SJSA1 (cell line): ENCODE measurements at places on chromosomes 3 and 15.

GRCh38 chr3:24683090-24683489, 188.4 kb upstream of the THRB start:
- DNase-seq, result no peak
- peak overlapping the region; percentile 58; the same call in 1 of the 2 replicates for H3K27ac ChIP-seq
- H3K4me1 ChIP-seq, result peaks cover 30% of the 10 kb centered on the region
- no peaks in the 10 kb centered on the region for H3K36me3 ChIP-seq
- H3K4me3 ChIP-seq, result no peak overlapping the region

GRCh38 chr15:63041402-63041973, 1.1 kb upstream of the TPM1 start:
- H3K4me1 ChIP-seq, result peaks cover 32% of the 10 kb centered on the region
- peaks cover 39% of the 10 kb centered on the region for H3K36me3 ChIP-seq
- H3K4me3 ChIP-seq, result peak overlapping the region; percentile 75
- peak; percentile 7 for DNase-seq

- H3K27ac ChIP-seq, result peak within 1 kb of the TSS; percentile 67
- DNase-seq, result peak; percentile 88
- no peaks in the 10 kb centered on the region for H3K27me3 ChIP-seq
- H3K36me3 ChIP-seq, result peaks cover 10% of the 10 kb centered on the region
Observed at GRCh38 chr3:32684800-32685542, at the start of gene CNOT10. Gene CNOT10, plus strand, starts transcription at chr3:32685188. Its CDS starts 273 bp downstream, at chr3:32685461.

DNA sequence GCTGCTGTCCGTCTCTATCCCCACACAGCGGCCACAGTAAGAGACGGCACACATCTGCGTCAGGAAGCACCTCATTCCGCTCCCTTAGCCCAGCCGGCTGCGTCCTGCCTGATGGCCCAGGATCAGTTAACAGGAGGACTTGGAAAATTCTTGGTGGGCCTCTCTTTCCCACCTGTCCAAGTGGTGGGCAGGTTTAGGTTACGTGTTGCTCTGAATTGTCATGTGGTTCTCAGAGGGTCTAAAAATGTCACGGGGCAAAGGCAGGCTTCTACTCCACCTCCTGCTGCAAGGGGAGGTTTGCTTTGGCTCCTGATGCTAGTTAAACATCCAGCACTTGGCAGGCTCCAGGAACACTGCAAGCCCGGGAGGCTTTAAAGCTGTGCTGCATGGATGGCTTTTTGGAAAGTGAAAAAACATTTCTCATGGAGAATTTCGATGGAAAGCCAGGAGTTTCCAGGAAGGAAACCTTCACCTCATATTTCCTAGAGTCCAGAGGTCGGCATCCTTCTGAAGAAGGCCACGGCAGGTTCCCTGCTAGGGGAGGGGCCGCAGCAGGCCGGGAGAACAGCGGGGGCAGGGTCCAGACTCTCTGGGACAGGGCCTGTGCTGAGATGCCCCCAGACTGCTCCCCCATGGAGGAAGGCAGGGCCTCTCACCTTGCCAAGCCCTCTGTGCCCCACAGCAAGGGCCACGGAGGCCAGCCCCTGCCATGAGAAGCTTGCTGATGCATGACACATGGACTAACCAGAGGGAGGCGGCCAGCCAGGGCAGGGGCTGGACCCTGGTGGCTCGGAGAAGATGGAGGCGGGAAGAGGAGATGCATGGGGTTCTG, 10.8 kb downstream of the CTSH start:
- H3K4me1 ChIP-seq, result peaks cover 9% of the 10 kb centered on the region
- H3K4me3 ChIP-seq, result no peak overlapping the region
- H3K36me3 ChIP-seq, result no peaks in the 10 kb centered on the region
- no peak overlapping the region for H3K27ac ChIP-seq
- H3K27me3 ChIP-seq, result peaks cover 7% of the 10 kb centered on the region

DNA sequence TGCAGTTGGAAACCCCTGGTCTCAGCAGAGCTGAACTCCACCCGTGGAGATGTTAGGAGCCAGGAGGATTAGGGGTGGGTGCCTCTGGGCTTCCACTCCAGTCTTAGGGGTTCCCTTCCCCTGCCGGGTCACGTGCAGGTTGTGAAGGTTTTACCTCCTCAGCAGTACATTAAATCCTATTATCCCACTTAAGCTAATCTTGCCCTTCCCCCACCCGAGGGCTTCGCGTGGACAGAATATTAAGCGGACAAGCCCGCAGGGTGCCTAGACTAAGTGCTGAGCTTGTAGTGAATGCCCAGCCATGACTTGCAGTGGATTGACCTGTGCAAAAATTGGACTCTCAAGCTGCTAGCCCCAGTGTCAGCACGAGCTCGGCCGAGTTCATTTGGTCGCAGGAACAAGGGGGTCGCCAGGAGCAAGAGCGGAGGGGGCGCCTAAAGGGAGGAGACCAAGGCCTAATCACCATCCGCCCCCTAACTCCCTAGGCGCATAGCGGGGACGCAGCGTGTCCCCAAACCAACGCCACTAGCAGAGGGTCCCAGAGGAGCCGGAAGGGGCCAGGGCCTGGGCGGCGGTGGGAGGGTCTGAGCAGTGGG, 498 bp upstream of the SEMA4B start:
- H3K36me3 ChIP-seq, result peaks cover 5% of the 10 kb centered on the region; the same call in 1 of the 2 replicates
- peak overlapping the region; percentile 92 for H3K4me3 ChIP-seq
- no peaks in the 10 kb centered on the region for H3K27me3 ChIP-seq
- H3K4me1 ChIP-seq, result peaks cover 19% of the 10 kb centered on the region

- H3K4me3 ChIP-seq, result no peak overlapping the region
- H3K36me3 ChIP-seq, result no peaks in the 10 kb centered on the region
- no peak for DNase-seq
- no peaks in the 10 kb centered on the region for H3K4me1 ChIP-seq
Observed at GRCh38 chr3:62995119-62995518, 119.9 kb upstream of the CADPS start.

GRCh38 chr3:137854533-137855261, 90.6 kb downstream of the SOX14 start:
- H3K4me3 ChIP-seq, result no peak overlapping the region
- no peak for DNase-seq
- H3K27me3 ChIP-seq, result no peaks in the 10 kb centered on the region
- H3K36me3 ChIP-seq, result no peaks in the 10 kb centered on the region
- H3K4me1 ChIP-seq, result no peaks in the 10 kb centered on the region
- no peak overlapping the region for H3K27ac ChIP-seq

DNA sequence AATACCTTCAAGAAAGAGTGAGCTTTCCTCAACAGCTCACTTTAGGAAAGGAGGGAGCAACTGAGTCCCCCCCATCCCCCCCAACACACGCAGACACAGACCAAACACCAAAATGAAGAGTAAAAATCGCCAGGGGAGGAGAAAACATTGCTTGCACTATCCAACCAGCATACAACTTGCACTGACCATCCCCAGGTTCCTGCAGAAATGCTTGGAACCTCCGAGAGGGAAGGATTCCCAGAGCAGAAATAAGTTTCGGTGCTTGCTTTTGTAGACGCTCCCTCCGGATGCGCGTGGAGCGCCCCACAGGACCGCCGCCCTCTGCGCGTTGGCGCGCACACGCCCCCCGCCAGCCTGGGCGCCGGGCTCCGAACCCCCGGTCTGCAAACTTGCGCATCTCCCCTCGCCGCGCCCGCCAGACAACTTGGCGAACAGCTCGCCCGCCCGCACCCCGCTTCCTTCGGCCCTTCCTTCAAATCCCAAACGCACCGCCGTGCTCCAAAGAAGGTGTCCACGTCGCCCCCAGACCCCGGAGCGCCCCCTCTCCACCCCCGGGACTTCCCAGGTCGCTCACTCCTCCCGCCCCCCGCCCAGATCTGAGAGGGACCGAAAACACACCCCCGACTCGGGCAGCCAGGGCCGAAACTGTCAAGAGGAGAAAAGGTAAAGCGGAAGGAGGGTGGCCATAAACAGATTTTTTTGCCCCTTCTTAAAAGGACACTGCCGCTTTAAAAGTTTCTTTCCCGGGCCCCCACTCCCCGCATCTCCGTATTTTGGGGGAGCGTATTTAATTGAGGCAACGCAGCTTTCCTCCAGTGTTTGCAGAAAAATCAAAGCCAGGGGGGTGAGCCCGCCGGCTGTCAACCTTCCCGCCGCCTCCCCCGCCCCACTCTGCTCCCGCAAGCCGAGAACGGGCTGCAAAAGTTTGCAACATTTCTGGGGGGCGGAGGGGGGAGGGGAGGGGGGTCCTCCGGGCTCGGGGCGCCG, 859 bp downstream of the RORA start:
- DNase-seq, result peak; percentile 19
- peaks cover 4% of the 10 kb centered on the region; the same call in 1 of the 2 replicates for H3K4me1 ChIP-seq
- H3K27me3 ChIP-seq, result peaks cover 27% of the 10 kb centered on the region
- peak overlapping the region; percentile 51 for H3K4me3 ChIP-seq

- peaks cover 14% of the 10 kb centered on the region for H3K4me1 ChIP-seq
- no peak overlapping the region for H3K4me3 ChIP-seq
- H3K36me3 ChIP-seq, result no peaks in the 10 kb centered on the region
- H3K27me3 ChIP-seq, result no peaks in the 10 kb centered on the region
- H3K27ac ChIP-seq, result no peak overlapping the region
Observed at GRCh38 chr3:181454451-181455027, 257.2 kb upstream of the SOX2 start.

- H3K27ac ChIP-seq, result no peak overlapping the region
- H3K27me3 ChIP-seq, result no peaks in the 10 kb centered on the region
- DNase-seq, result peak; percentile 32
- H3K36me3 ChIP-seq, result no peaks in the 10 kb centered on the region
- H3K4me1 ChIP-seq, result peaks cover 38% of the 10 kb centered on the region
Observed at GRCh38 chr3:39191111-39191510, 1.3 kb downstream of the XIRP1 start.

- no peaks in the 10 kb centered on the region for H3K27me3 ChIP-seq
- H3K36me3 ChIP-seq, result no peaks in the 10 kb centered on the region
- no peak overlapping the region for H3K4me3 ChIP-seq
- H3K4me1 ChIP-seq, result no peaks in the 10 kb centered on the region
- no peak overlapping the region for H3K27ac ChIP-seq
- DNase-seq, result no peak
Observed at GRCh38 chr15:48653913-48654670, 8.6 kb upstream of the FBN1 start.

GRCh38 chr15:101056366-101057334, 137.5 kb downstream of the LRRK1 start:
- H3K4me3 ChIP-seq, result no peak overlapping the region
- H3K36me3 ChIP-seq, result peaks cover 29% of the 10 kb centered on the region
- H3K27me3 ChIP-seq, result no peaks in the 10 kb centered on the region

- H3K4me3 ChIP-seq, result no peak overlapping the region
- peak overlapping the region; percentile 51 for H3K27ac ChIP-seq
- no peaks in the 10 kb centered on the region for H3K36me3 ChIP-seq
Observed at GRCh38 chr3:94272016-94272415, 209.2 kb downstream of the NSUN3 start.

DNA sequence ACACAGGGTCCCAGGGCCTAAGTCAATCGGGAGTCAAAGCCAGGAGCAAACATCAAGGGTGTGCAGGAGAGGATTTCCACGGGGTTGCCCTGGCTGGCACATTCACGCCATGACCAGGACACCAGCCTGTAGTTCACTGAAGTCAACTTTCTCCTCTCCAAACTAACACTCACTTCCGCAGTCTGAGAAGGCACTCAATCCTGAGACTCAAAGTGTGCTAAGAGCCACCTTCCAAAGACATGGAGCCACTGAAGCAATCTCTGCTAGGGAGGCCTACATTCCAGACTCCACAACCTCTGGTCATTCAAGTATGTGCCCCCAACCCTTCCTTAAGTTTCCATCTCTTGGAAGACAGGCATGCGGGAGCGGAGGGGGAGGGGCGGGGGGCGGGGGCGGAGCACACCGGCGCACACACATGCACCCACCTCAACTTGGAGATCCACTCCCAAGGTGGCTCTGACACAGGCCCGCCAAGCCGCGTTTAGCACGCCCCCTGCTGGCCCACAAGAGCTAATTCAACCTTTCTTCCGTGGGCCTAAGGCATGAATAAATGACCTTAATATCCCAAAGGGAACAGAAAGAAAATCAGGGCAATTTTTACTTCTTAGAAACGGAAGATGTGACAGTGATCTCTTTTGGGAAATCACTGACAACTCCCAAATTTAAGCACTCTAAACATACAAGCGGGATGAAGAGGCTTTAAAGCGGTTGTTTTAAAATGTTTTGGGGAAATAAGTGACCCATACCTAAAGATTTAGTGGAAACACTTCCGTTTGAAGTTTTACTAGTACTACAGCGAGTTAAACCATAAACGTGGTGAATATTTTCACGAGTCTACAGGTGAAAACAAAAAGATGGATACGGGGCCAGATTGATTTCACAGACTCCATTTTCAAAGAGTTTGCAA, 162.5 kb upstream of the CHRNA7 start:
- H3K4me1 ChIP-seq, result peaks cover 8% of the 10 kb centered on the region
- DNase-seq, result no peak

GRCh38 chr15:91559066-91559465, 294.4 kb upstream of the SLCO3A1 start:
- peaks cover 11% of the 10 kb centered on the region; the same call in 1 of the 2 replicates for H3K4me1 ChIP-seq
- H3K36me3 ChIP-seq, result no peaks in the 10 kb centered on the region
- H3K4me3 ChIP-seq, result no peak overlapping the region
- DNase-seq, result no peak

- peak; percentile 69 for DNase-seq
- H3K36me3 ChIP-seq, result no peaks in the 10 kb centered on the region
- H3K27ac ChIP-seq, result peak overlapping the region; percentile 74
- no peak overlapping the region for H3K4me3 ChIP-seq
- H3K27me3 ChIP-seq, result no peaks in the 10 kb centered on the region
- peaks cover 60% of the 10 kb centered on the region for H3K4me1 ChIP-seq
Observed at GRCh38 chr3:146466604-146467003, 2.8 kb downstream of the PLSCR2 start.

GRCh38 chr15:69096196-69096595, 64.2 kb upstream of the GLCE start:
- DNase-seq, result no peak
- no peaks in the 10 kb centered on the region for H3K27me3 ChIP-seq
- H3K36me3 ChIP-seq, result no peaks in the 10 kb centered on the region
- H3K27ac ChIP-seq, result no peak overlapping the region
- H3K4me1 ChIP-seq, result peaks cover 22% of the 10 kb centered on the region
- H3K4me3 ChIP-seq, result no peak overlapping the region

- no peak for DNase-seq
- H3K4me1 ChIP-seq, result no peaks in the 10 kb centered on the region
- H3K4me3 ChIP-seq, result no peak overlapping the region
- H3K36me3 ChIP-seq, result no peaks in the 10 kb centered on the region
- H3K27ac ChIP-seq, result no peak overlapping the region
Observed at GRCh38 chr3:165759041-165759440, 78.2 kb downstream of the BCHE start.

DNA sequence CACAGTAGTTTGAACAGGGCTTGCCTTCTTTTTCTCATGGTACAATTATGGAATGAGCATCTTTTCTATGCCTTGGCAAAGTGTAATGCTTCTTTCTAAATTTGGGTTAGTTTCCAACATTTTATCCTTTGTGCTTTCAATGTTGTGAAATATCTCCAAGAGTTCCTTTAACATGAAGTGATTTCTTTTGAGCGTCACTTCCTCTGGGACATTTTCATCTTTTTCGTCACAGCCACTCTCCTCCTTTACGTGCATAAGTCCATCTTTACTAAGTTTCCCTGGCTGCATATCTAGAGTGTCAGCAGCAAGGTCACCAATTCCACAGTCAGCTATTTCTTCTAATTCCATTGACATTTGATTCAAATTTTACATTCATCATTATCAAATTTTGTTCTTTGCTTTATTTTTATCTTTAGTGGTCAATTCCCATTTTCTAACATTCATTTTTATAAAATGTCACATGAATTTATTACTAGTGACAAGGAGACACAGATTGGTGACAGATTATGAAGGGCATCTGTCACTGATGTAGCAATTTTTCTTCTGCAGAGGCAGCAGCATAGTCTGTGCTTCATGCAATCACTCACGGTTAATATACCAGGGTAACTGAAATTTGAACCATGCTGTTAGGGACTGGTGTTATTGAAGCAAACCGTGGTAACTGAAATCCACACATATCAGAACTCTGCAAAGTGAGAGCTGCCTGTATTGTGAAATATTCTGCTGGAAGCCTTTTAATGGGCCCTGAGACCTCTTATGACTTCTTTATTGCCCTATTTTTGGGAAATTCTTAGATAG, 126.5 kb upstream of the THBS1 start:
- H3K27ac ChIP-seq, result no peak overlapping the region
- DNase-seq, result no peak
- H3K4me1 ChIP-seq, result peaks cover 8% of the 10 kb centered on the region
- H3K27me3 ChIP-seq, result no peaks in the 10 kb centered on the region
